ENCODE measurements at places on chromosomes 13 and 19.

DNA sequence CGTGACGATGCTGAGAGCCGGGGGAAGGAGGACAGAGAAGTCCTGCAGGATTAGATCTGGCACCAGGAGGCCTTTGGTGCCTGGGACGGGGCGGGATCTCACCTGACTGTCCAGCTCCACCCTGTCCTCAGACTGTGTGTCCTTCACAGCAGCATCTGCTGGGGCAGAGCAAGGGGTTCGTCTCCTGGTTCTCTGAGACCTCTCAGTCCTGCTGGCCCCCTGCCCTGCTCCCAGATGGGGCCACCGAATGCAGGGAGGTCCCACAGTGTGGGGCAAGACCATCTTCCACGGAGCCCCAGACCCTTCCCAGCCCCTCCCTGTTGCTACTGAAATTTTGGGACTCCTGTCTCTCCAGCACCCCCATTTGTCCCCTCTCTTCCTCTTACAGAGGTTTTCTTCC lies 4.5 kb downstream of the LILRB3 start:
- no peak for DNase-seq

- peak; percentile 27 for DNase-seq
Measured at GRCh38 chr13:76499891-76500290, 386.3 kb downstream of the KCTD12 start.

- DNase-seq: peak; percentile 86
Measured at GRCh38 chr13:28597641-28598040, 61.3 kb upstream of the POMP start.

- peak; percentile 45 for DNase-seq
Measured at GRCh38 chr19:16851031-16851712, 22.0 kb downstream of the SIN3B start.

- peak; percentile 46 for DNase-seq
Measured at GRCh38 chr19:4556597-4557127, 2.8 kb downstream of the SEMA6B start.

Data from cardiac fibroblast (primary cell).